Kidney epithelial cell (primary cell): ENCODE measurements at places on chromosomes 5 and 9. TPM values are rescaled to one million over a fixed set of nuclear protein-coding genes. Genes with fewer than 3 reads are reported as not detected.

The FBP2 gene
- not detected in 2 replicates for total RNA-seq

The ASB6 gene
- total RNA-seq: 27.0 and 32.0 TPM in 2 replicates

The HMMR gene
- 7.1 and 11.2 TPM in 2 replicates for total RNA-seq

The INSL6 gene
- not detected in 2 replicates for total RNA-seq

The PFN3 gene
- not detected in 2 replicates for total RNA-seq

The GTF2H2 gene
- 19.0 and 20.8 TPM in 2 replicates for total RNA-seq

The INSL4 gene
- total RNA-seq: not detected in 2 replicates

The TMEM215 gene
- not detected in 2 replicates for total RNA-seq

The RMRP gene
- 1,522 and 7,636 TPM in 2 replicates for total RNA-seq

DNA sequence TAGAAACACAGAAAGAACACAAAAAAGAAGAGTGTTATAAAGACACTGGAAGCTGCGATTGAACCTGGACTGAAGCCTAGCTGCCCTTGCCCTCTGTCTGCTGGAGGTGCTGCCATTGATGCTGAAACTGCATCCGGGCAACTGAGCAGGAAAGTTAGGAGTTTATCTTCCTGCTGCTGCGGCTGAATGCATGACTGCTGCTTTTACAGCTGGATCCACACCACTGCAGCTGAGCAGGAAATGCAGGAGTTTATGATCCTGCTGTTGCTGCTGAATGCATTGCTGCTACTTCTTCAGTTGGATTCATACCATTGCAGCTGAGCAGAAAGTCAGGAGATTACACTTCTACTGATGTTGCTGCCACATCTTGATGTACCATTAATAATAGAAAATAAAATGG is 21.8 kb upstream of the JAKMIP2 start:
- DNase-seq: no peak

GRCh38 chr5:127299678-127300077 is 9.1 kb downstream of the MEGF10 start:
- no peak for DNase-seq

DNA sequence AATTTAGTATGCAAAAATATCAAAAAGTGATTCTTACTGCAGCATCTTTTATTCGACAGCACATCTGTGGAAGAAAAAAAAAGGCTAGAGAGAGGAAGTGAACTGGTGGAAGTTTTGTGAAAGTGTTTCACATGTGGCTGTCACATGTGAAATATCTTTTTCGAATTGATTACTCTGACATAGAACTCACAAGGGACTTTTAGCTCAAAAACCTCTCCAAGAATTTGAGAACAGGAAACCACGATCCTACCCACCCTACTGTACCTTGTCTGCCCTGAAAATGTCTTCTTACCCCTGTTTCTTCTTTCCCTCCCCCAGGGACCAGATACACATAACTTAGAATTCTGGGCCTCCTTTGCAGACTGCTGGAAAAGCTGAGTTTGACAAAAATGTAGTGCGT is 106.5 kb upstream of the PRRC1 start:
- DNase-seq: no peak

DNA sequence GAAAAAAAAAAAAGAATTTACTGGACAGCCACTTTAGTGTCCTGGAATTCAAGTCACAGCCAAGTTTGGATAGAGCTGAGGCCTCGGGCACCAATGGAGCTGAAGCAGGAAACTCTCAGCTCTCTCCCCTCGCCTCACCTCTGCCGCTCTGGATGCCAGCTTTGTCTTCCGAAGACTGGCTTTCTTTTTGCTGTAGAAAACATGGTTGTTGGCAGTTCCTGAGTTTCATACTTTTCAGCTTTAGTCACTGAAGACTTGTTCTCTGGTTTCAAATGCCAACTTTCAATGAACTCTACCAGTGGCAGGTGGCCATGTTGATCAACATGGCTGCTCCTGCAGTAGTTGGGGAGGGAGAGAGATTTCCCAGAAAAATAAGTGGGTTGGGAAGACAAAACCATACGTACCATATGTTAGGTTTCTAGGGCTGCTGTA is 142.2 kb downstream of the SNX18 start:
- no peak for DNase-seq

GRCh38 chr5:78835176-78835575 is 149.9 kb downstream of the ARSB start:
- no peak for DNase-seq

GRCh38 chr9:8207596-8207995 is 408.0 kb upstream of the DMAC1 start:
- no peak for DNase-seq

DNA sequence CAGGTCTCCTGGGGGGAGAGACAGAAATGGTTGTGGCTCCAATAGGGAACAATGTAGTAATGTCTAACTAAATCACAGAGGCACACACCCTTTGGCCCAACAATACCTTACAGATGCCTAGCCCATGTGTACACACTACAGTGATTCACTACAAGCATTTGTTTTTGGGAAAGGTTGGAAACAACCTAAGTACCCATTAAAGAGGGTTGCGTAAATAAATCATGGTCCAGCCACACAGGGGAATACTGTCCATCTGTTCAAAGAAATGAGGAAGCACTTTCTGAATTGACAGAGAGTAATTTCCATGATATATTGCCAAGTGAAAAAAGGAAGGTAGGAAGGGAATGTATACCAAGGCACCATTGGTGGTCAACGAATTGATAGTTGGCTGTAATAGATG is 22.0 kb upstream of the GTF3C5 start:
- DNase-seq: no peak

GRCh38 chr9:14730461-14730898 is 7.9 kb upstream of the CER1 start:
- no peak for DNase-seq

GRCh38 chr5:133599600-133599999 is 12.7 kb downstream of the FSTL4 start:
- DNase-seq: no peak

DNA sequence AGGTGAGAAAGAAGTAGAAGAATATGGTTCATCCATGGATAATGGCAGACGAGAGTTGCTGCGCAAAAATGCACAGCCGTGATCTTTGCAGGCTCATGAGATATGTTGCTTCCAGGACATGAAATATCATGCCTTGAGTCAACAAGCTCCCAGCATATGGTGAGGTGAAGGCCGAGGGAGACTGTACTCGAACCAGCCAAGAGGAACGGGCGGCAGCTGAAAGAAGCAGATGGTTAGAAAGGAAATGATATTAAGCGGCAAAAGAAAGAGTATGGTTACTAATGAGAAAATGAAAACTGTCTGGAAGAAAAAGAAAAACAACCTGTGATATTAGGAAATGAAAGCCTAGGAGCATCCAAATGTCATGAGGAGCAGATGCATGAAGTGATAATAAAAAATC is 344.7 kb upstream of the DAP start:
- no peak for DNase-seq

DNA sequence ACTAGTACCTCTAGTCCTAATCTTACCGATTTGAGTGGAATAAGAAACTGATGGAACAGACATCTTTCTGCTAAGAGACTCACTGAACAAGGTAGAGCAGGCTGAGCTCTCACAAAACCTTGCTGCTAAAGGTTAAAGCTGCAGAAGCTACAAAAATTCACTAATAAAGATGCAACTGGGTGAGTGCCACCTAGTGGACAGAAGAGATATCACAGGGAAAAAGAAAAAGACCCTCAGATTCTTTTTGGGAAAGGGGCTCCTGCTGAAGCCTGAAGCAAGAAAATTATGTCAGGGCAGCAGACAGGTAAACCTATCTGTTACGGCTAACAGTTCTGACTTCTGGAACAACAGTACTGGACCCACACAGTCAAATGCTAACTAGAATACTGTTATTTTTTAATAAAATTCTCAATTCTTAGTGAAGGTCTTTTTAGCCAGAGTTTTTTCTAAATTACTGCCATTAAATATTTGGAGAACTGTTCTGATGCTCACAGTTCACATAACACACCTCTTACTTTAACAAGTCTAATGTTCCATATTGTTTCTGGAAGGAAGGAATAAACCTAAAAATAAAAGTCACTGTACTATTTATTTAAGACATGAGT is 51.2 kb downstream of the DIAPH1 start:
- no peak for DNase-seq

- no peak for DNase-seq
Measured at GRCh38 chr5:56816546-56817081, 1.3 kb downstream of the MAP3K1 start.

DNA sequence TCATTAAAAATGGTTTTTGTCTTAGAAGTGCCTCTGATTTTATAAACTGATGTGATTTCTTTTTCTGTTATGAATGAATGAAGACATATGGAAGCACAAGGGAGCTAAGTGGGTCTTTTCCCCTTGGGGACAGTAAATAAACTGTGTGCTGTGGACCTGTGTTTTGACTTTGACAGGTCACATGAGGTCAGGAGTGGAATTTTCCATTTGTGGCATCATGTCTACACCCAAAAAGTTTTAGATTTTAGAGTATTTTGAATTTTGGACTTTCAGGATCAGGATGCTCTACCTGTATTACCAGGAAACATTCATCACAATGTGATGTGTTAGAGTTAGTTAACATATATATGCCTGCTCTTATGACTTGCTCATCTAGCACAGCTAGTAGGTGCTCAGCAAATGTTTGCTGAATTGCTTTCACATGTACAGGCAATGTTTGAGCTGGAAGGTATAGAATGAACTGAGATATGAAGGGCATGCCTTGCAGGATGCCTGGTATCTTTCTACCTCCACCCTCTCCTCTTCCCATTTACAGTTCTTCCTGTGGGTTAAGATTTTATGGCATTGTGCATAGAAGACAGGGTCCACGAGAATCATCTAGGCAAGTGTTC is 73.2 kb upstream of the NR3C1 start:
- DNase-seq: no peak

- no peak for DNase-seq
Measured at GRCh38 chr5:6832994-6833393, 119.8 kb downstream of the TENT4A start.

DNA sequence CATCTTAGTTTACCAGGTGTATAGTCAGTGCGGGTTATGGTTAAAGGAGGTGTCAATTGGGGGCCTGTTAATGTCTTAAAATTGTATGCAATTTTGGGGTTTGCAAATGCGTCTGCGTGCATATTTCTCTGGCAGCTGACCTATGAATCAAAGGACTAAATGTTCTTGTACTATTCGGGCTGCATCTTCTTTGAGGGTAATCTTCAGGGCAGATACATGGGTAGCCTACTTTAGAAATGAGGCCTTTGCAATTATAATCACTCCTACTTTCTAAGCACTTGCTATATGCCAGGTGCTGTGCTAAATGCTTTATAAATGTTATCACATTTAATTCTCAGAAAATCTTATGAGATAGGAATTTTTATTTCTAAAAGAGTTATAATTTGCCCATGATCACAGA is 58.2 kb downstream of the NDFIP1 start:
- no peak for DNase-seq

GRCh38 chr9:132857031-132857430 is 21.1 kb downstream of the AK8 start:
- DNase-seq: no peak

DNA sequence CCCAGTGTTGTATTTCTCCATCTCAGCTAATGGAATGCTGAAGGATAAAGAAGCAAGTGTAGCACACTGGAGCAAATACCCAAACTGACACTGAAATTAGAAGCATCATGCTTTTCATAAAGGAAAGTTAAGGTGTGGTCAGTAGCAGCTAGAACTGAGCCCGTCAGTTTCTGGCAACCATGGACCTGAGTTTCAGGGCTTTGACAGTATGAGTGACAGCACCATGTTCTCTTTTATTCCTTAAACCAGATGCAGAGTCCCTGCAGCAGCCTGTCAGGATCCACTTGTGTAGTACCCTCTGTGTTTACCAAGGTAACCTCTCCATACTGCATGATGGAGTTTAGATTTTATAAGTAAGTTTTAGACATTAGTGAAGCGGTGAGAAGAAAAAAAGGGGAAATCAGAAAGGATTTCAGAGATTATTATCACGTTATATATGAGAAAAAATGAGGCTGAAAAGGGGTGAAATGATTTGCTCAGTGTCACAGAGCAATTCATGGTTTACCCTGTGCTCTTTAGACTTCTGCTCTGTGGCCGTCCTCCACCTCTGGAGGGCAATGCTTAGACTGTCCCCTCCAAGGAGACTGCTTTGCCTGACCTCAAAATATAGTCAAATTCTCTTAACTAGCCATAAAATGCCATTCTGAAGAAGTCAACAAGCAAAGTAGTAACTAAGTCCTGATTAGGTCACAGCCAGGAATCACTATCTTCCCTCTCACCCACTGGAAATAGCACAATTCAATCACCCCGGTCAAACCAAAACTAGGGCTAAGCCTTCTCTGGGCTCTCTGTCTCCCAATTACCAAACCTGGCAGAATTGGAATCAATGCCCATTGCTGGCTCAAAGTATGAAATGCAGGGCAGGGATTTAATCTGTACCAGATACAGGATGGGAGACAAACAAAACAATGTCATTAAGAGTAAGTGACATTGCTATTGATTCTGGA is 10.5 kb upstream of the MYOT start:
- no peak for DNase-seq

DNA sequence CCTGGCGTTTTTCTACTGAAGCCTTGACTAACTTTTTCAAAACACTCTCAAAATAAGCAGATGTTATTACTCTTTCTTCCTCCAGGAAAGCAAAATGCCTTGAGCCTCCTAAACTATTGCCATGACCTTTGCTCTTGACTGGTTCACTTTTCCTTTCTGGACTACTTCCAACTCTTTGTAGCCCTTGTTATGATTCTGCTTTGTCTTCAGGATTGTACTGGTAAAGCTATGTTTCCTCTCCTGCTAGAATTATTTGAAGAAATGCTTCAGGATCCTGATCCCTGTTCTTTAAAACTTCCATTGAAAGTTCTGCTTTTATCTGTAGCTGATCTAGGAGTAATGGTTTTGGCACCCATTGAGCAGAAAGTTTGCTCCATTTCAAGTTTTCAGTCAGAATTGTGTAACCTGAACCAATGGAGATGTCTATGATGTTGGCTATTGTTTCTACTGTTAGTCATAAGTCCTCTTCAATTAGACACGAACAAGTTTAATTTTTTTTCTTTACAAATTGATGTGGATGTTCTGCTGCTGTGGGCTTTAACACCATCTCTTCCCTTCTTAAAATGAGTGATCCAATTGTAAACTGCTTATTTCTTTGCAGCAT is 1356.4 kb downstream of the EFNA5 start:
- DNase-seq: no peak

DNA sequence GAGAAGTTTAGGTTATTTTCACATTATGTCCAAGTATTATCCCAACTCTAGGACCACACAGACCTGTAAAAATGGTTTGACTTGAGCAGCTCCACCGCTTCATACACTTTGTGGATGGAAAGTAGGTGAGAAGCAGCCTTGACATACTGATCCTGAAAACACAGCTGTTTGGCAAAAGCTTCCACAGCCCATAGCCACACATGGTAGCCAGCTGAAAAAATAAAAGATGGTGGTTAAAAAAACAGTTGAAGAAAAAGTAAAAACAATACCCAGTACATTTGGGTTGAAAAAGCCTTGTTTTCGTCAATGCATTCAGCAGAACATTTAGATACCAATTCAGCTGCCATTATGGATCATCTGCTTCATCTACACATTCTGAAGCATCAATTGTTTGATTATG is 36.7 kb downstream of the GEMIN5 start:
- DNase-seq: no peak

DNA sequence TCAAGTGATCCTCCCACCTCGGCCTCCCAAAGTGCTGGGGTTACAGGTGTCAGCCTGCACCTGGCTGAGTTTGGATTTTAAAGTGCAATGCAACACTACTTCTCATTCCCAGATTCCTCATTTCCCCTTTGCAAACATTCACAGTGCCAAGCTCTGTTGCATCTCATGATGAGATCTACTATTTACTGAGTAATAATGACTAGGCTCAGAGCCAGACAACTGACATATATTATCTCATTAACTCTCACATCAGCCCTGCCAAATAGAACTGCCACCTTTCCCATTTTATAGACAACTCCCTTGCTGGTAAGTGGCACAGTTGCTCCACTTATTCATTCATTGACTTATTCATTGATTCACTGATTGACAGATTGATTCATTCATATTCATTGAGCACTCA is 7.0 kb downstream of the PDE6A start:
- DNase-seq: no peak

- DNase-seq: no peak
Measured at GRCh38 chr5:128241051-128241695, 157.6 kb downstream of the SLC12A2 start.
